Fibroblast of lung (primary cell): ENCODE measurements at places on chromosomes 2 and 18. TPM values are rescaled to one million over a fixed set of nuclear protein-coding genes. Genes with fewer than 3 reads are reported as not detected.

PER2 gene
- total RNA-seq, result 2.1 and 4.6 TPM in 2 replicates

ARHGAP25 gene
- 3.1 and 5.8 TPM in 2 replicates for total RNA-seq

DLX2 gene
- total RNA-seq, result not detected in 2 replicates

NT5C1B gene
- total RNA-seq, result not detected in 2 replicates

NPAS2 gene
- 2.3 and 3.6 TPM in 2 replicates for total RNA-seq

PSTPIP2 gene
- 8.2 and 13.4 TPM in 2 replicates for total RNA-seq

MYO1B gene
- 113 and 151 TPM in 2 replicates for total RNA-seq

FAM124B gene
- not detected in 2 replicates for total RNA-seq

TMEM17 gene
- total RNA-seq, result 1.3 and 2.5 TPM in 2 replicates
